Stimulated activated CD8-positive, alpha-beta memory T cell treated with anti-CD3 and anti-CD28 coated beads, Interleukin-12 subunit alpha, Interleukin-12 subunit beta, amount 100 ng/mL, for 1 hour (primary cell): ENCODE measurements at places on chromosomes 3 and 15.

DNA sequence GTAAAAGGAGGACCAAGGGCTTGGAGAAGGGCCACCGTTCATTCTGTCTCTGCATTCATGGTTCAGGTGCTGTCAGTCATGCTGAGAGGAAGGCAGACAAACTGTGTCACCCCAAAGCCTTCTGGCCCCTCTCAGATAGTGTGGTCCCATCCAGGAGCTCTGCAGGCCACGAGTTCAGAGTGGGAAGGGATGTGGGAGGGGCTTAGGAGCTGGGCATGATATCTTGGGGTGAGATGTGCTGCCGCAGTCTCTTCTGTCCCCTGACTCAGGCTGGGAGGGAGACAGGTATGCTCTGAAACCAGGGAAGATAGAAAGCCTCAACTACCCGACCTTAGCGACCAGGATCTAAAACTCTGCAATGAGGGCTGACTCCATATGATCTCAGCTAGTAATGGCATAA is 19.6 kb upstream of the MYO1E start:
- DNase-seq: no peak

- DNase-seq: no peak
Observed at GRCh38 chr3:105516972-105517371, 150.3 kb downstream of the ALCAM start.

- no peak for DNase-seq
Observed at GRCh38 chr3:30970183-30970582, 75.7 kb upstream of the GADL1 start.

DNA sequence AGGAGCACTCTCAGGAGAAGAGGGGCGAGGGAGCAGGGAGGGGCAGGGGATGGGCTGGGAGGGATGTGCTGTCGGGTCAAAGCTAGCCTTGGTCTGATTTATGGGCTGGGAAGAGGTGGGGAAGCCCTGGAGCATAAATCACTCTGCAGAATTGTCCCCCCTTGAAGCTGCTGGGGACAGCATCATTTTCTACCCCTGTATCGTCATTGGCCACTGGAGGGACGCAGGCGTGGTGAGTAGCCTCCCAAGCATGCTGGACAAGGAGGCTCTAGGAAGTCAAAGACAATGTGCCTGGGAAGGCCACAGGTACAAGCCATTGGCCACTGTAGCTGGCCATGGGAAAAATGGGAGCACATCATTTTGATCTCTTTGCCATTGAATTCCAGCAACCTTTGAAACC is 175.5 kb upstream of the CTDSPL start:
- DNase-seq: no peak

GRCh38 chr3:101963902-101964362 is 114.6 kb downstream of the NFKBIZ start:
- no peak for DNase-seq

DNA sequence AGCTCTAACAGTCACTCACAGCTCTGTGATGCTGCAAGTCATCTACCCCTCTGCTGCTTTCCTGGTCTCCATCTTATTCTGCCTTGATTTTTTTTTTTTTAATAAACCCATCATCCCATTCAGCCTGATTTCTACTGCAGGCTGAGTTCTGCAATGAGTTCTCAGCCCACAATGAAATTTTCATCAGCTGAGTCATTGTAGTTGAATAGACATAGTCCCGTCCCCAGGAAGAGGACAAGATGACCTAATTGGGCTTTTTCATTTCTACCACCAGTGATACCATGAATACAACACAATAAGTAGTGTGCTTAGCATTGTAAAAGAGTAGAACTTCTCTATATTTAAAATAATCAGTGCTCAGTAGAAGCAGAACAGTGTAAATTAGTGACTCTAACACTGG is 59.3 kb downstream of the C3orf85 start:
- no peak for DNase-seq

DNA sequence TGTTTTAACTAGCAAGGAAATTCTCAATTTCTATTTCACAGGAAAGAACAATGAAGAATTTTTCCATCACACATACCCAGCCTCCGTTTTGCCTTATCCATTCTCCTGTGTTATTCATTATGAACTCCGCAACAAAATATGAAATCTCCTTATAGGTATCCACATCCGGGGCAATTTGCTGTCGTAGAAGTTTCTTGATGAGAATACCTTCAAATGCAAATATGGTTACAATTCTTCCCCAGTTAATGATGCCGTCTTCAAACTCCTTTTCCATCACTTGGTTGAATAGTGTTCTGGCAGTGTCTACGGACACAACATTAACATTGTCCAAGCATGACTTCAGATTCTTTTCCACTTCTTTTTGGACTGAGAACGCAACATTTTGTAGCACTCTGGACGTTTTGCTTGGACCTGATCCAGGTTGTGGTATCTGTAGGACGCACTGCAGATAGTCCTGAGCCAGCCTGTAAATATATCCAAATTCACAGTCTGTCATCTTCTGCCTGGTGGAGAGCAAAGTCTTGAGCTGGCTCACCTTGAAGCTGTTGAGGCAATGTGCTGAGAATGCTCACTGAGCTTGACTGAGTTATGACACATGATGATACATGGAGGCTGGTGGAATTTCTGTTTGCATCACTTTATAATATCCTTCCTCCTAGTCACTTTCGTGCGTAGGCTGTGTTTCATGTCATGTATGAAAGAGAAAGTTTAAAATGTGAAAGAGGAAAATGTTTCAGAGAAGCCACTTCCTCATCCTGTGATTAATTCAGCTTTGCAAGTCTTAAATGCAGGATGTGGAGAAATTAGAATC is at the start of gene BCL2A1:
Gene BCL2A1, minus strand, starts transcription at position 573 of the 811 bp plus-strand sequence. Its CDS starts 77 bp downstream, at position 496.
- peak; percentile 31 for DNase-seq

GRCh38 chr3:138686771-138687221 is 78.2 kb downstream of the FAIM start:
- DNase-seq: no peak

- no peak for DNase-seq
Observed at GRCh38 chr15:88066636-88067330, 189.8 kb downstream of the NTRK3 start.

DNA sequence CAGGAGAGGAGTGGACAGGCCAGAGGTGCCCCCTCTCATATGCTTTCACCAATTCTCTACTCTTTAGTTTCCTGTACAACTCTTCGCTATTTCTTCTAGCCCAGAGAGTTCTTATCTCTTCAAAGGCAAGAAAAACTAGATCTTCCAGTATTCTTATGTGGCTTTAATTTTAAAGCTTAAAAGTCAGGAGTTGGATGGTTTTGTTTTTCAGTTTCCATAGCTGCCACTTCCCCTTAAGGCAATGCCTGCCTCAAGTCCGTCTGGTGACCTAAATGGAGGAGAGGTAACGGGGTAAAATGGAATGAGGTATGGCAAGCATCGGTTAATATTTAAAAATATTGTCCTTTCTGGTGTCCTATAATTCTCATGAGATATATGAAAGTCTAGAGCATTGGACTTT is 11.4 kb upstream of the VGLL3 start:
- no peak for DNase-seq

DNA sequence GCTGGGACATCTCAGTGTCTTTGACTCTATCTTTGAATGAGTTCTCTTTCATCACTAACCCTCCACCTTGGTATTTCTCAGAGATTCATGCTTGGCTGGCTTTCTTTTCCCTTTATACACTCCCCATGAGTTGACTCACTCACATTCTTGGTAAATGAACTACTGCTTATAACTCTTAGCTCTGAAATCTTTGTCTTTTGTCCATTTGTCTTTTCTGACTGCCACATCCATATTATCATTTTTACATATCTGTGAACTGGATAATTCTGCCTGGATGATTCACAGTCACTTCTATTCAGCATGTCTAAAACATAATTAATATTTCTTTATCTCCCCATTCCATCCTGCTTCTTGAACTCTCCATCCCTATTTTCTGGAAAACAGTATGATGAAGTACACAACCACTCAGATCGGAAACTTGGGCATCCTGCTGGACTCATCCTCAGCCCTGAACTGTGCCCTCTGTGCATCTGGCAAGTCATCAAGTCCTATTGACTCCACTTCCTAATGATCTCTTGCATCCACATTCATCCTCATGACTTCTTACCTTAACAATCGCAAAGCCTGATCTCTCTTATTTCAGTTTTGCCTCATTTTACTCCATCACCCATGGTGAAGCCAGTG is 66.9 kb downstream of the KCNAB1 start:
- no peak for DNase-seq

DNA sequence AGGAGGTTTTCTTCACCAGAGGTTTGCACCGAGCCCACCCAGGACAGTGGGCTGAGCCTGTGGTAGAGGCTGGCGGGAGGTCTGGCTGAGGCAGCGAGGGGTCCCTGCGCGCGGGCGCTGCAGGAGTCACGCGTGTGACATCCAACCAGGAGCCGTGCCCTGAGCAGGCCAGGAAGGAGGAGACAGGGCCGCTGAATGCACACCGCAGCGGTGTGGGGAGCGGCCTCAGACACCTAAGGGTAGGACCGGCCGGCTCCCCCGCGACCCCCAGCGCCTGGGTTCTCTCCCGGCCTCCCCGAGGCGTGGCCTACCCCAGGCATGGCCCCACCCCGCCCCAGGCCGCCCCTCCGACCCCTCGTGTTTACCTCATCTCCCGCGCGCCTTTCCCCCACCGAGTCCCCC is 412 bp downstream of the SLC41A3 start:
- DNase-seq: peak; percentile 12

DNA sequence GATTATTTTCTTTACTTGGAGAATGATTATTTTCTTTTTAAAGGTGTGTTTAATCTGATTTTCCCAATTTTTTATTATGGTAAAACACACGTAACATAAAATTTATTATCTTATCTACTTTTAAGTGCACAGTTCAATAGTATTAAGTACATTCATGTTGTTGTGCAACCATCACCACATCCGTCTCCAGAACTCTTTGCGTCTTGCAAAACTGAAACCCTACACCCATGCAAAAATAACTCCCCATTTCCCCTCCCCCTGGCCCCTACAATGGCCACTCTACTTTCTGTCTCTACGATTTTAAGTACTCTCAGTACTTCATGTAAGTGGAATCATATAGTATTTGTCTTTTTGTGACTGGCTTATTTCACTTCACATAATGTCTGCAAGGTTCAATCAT is 230.7 kb downstream of the SATB1 start:
- DNase-seq: no peak

- DNase-seq: no peak
Observed at GRCh38 chr3:128323206-128324081, 143.2 kb downstream of the DNAJB8 start.

- DNase-seq: no peak
Observed at GRCh38 chr15:73325191-73325861, 43.4 kb downstream of the HCN4 start.

DNA sequence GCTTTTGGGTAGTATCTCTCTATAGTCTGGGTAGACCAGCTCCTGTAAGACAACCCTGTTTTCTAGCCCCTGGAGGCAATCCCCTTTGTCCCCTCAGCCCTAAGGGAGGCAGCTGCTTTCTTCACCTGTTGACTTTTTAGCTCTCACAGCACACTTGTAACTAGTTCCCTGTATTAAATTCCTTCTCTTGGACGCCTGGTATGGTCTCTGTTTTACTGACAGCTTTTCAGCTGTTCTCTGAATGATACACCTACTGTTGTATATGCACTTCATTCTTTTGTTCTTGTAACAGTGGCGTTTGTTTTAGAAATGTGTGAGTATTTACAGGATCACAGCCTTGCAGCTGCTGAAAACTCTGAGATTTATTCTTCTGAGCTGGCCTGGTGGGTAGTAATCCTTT is 413.0 kb upstream of the RBMS3 start:
- no peak for DNase-seq

DNA sequence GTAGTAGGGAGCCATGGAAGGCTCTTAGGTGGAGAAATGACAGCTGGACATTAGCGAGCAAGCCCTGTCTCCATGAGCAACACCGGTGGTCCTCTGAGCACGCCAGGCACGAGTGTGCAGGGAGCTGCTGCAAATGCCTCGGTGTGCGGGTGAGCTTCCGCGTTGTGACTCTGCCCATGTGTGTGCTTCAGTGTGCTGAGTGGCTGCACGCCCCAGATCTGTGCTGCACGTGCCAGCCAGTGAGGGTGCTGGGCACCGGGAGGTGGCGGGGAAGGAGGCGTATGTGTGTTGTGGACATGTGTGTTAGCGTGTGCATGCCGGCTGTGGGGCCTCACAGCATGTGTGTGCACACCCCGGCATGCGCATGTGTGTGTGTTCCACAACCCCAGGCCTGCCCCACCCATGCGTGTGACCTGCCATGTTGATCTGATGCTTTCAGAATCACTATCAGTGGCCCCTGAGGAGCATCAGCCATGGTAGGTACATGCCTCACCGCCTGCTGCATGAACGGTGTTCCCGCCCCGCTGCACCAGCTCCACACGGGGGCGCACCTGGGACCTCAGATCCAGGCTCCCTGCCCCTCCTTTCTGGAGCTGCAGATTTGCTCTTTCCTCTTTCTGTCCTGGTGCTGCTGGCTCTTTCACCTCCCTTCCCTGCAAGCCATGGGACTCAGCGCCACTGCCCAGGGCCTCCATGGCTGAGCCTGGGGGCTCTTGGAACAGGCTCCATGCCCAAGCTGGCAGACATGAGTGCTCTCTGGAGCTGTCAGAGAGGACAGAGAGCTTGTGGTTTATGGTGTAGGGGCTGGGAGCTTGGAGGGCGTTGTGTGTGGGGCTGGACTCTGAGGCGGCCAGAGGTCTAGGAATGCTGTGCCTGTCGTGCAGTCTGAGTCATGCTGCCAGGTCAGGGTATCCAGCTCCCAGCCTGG is 169.4 kb downstream of the TBC1D2B start:
- DNase-seq: peak; percentile 14

DNA sequence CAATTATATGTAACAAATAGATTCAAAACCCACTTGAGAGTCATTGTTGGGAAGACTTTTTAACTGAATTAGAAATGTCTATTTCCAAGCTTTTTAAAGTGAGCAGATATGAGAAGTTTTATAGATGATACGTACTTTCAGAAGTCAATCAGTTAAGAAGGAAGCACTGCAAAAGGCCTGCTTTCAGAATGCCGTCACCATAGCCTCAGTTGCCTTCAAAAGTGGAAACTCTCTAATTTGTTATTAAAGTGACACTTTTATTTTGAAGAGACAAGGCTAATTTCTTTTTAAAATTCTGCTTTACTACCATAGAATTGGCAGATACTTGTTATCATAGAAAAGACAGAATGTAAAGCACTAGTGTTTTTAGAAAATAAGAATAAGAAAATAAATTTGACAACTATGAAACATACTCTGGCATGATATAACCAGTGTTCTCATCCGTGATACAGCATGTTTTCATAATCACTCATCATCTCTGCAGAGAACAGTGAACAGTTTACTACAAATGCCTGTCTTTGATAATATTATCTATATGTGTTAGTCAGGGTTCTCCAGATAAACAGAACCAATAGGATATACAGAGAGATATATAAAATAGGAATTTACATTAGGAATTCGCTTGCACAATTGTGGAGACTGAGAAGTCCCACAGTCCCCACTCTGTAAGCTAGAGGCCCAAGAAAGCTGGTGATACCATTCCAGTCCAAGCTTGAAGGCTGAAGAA is 7.0 kb upstream of the PLD1 start:
- DNase-seq: no peak

DNA sequence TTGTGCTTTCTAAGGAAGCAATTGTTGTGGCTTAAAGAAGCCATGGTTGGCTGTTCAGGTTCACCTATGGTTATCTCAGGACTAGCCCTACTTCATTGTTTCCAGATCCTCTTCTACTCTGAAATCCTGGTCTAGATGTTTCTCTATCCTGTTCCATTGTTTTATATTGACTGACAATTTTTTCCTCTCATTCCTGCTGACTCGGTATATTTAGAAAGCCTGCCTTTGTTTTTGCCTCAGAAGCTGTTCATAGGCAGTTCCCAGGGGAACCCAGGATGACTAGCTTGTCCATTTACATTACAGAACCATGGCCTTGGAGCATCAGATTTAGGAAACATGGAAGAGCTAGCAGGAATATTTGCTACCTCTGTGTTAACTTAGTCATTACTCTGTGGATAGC is 64.0 kb downstream of the SLC9C1 start:
- DNase-seq: no peak

- no peak for DNase-seq
Observed at GRCh38 chr3:37498126-37499039, 324.0 kb upstream of the LRRFIP2 start.
